ENCODE measurements at places on chromosomes 6 and 20.

- no peak for DNase-seq
Measured at GRCh38 chr6:71388856-71389527, 100.4 kb downstream of the OGFRL1 start.

GRCh38 chr20:51738877-51739447 lies 29.2 kb downstream of the ATP9A start:
- DNase-seq: no peak

GRCh38 chr6:101666256-101666655 lies 272.7 kb downstream of the GRIK2 start:
- no peak for DNase-seq

DNA sequence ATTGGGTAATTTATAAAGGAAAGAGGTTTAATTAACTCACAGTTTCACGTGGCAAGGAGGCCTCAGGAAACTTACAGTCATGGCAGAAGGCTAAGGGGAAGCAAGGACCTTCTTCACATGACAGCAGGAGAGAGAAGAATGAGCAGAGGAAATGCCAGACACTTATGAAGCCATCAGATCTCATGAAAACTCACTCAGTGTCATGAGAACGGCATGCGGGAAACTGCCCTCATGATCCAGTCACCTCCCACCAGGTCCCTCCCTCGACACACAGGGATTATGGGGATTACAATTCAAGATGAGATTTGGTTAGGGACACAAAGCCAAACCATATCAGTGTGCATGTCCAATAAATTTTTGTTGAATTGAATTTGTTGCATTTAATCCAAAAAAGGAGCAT lies 52.0 kb downstream of the ECT2L start:
- DNase-seq: no peak

- DNase-seq: no peak
Measured at GRCh38 chr6:30915591-30915946, 1.5 kb downstream of the VARS2 start.

Measured in CD8-positive, alpha-beta memory T cell (primary cell).